ENCODE measurements at places on chromosomes 1 and 21. TPM values are rescaled to one million over a fixed set of nuclear protein-coding genes. Genes with fewer than 3 reads are reported as not detected.

KCNJ6 gene
- total RNA-seq: 3.1 TPM

USH2A gene
- total RNA-seq: under 0.01 TPM

RRAGC gene
- total RNA-seq: 31.5 TPM

DYRK1A gene
- total RNA-seq: 19.8 TPM

CLEC20A gene
- total RNA-seq: not detected

ZFP69 gene
- total RNA-seq: not detected
